NCI-H1105 treated with DMSO at 0.1 percent for 48 hours (cell line): ENCODE measurements at places on chromosomes 11 and 22.

- no peak for DNase-seq
Observed at GRCh38 chr22:28440592-28441390, 238.8 kb downstream of the TTC28 start.

DNA sequence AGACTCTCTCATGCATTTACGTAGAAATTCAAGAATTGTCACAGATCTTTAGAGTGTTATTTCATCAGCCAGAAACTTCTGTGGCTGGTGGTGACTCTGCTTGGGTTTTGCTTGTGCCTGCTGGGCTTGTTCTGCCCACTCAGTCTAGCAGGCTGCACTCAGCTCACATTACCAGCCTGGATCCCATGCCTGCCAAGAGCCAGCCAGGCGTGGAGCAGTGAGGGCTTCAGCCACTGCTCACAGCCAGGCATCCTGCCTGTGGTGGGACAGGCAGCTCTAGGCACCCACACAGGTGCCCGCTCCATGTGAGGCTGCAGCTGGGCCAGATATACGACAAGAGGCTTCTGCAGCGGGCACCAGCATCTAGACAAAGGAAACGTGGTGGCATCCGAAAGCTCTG, 1213.3 kb upstream of the RAG2 start:
- no peak for DNase-seq

GRCh38 chr22:50432131-50432876, 42.5 kb downstream of the SBF1 start:
- no peak for DNase-seq

DNA sequence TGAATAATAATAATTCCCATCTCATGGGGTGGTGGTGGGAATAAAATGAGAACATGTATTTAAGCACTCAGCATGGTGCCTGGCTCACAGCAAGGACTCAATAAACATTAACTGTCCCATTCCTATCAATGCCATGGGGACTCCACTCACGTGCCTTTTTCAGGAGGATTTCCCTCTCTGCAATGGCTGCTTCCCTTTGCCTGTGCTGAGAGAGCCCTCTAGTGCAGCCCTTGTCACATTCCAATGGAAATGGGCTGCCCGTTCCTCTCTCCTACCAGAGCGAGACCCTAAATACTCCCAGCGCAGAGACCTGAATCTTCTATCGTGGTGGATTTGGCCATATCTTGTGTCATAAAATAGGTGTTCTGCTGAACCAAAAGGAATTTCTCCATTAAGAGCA, 621.5 kb upstream of the B3GAT1 start:
- DNase-seq: peak; percentile 14

- no peak for DNase-seq
Observed at GRCh38 chr11:14741195-14741594, 97.6 kb downstream of the PDE3B start.

GRCh38 chr11:128604723-128605122, 17.4 kb upstream of the ETS1 start:
- DNase-seq: no peak

GRCh38 chr11:127733552-127733951, 733.0 kb upstream of the KIRREL3 start:
- no peak for DNase-seq

DNA sequence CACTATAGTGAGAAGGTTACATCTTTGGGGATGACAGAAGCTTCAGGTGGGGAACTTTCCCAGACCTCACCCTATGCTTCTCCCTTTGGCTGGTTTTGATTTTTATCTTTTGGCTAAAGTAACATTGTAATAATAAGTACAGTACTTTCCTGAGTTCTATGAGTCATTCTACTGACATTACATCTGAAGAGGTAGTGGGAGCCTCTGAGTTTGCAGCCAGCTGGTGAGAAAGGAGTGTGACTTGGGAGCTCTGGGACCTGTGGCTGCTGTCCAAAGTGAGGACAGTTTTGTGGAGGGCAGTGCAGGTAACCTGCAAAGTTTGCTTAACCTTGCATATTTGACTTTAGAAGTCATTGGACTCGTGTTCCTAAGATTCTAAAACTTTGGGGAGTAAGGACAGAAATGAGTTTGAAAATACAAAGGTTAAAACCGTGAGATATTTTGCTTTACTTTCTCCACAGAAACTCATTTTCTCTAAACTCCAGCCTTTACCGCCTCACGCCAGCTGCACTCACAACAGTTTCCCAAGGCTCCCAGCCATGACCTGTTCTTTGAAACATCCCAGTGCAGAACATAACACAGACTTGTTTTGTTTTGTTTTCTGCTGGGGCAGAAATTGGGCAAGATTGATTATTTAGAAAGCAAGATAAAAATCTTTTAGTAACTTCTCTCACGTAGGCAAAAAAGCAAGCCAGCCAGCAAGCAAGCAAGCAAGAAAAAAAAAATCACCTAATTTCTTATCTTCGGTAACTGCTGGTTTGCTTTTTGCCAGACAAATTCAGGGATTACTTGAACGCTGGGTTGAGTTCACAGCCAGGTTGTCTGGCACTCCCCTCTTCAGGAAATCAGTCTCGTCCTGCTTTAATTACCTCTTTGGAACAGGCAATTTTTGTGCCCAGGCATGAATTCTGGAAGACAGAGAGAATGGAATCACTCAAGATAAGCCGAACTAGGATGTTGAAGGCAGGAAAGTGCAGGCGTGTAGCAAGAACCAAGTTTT, 478.3 kb upstream of the ISX start:
- DNase-seq: peak; percentile 78

- DNase-seq: no peak
Observed at GRCh38 chr22:29621761-29622526, 18.5 kb downstream of the NF2 start.

GRCh38 chr22:45426387-45426786, 12.9 kb downstream of the RIBC2 start:
- DNase-seq: no peak

DNA sequence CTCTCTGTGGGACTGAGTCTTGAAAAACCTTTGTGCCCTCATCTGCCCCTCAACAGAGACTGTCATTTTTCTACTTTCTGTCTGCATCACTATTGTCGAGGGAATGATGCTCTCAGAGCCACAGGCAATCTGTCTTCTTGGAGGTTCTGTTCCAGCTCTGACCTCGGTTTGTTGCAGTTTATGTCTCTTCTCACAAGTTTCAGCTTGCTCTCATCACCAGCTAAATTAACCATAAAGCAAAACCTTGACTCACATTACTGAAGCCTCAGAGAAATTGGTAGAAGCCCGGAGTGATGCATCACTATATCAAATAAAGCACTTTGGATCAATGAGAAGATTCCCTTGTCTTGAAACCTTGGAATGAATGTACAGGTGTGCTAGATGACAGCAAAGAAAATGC, 60.6 kb upstream of the BLID start:
- no peak for DNase-seq
